Urinary bladder (tissue), 4 donors: ENCODE measurements at places on chromosomes 3 and 15. TPM values are rescaled to one million over a fixed set of nuclear protein-coding genes. Genes with fewer than 3 reads are reported as not detected.

DNA sequence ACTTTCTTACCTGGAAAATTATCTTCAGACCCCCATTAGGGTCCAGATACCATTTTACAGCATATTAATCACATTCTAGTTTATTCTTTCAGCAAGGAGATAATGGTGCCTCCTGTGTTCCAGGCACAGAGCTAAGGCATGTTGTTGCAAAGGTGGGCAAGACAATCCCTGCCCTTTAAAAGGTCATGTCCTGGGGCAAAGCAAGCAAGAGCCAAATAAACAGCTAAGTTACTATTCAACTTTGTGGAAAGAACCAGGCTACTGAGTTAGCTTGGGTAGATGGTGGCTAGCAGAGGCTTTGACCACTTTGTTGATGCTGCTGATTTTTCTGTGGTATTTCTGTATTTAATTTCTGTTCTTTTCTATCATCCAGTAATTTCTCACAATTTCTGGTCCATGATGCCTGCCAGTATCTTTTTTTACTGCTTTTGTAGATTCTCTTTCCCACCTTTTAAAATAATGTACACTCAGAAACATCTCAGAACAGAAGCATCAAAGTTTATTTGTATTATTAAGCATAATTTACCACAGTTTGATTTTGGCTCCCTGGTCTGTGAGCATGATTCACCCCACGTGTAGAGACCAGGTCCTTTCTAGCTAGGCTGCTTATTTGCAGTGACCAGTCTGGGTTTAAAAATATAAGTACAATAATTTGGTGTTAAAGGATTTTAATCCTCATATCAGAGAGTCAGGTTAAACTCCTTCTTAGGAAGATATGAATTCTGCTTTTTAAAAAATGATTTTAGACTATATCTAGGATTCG is 71.5 kb downstream of the LRRC28 start:
- DNase-seq: no peak

GRCh38 chr15:96002890-96003859 is 327.3 kb upstream of the NR2F2 start:
- no peak for DNase-seq

GRCh38 chr15:34038023-34038870 is 757 bp downstream of the AVEN start:
- peak; percentile 29 for DNase-seq

DNA sequence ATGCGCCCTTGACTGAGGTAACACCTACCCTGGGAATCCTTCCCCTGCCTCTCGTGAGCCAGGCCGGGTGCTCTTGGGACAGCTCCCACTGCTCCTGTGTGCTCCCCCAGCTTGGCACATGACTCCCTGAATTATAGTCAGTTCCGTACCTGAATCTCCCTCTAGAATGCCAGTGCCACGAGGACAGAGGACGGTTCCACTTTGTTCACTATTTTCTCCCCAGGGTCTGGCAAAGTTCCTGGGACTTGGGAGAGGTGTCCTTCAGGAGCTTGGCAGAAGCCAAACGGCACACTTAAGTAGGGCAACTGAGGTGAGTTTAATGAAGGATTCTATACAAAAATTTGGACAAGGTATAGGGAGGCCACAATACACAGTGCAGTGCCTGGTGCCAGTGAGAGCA is 9.8 kb downstream of the CCR5AS start:
- no peak for DNase-seq

- no peak for DNase-seq
These were observed 908 bp upstream of the RAB43 start for GRCh38 chr3:129122412-129123011.

XCR1 gene
- 1.0 TPM for total RNA-seq

ZNF662 gene
- 22.5 TPM for total RNA-seq
